Activated CD8-positive, alpha-beta T cell treated with anti-CD3 and anti-CD28 coated beads, Interleukin-2, amount 10 ng/mL, durations not matched to agents 7 days and 5 days (primary cell): ENCODE measurements at places on chromosomes 4 and X.

DNA sequence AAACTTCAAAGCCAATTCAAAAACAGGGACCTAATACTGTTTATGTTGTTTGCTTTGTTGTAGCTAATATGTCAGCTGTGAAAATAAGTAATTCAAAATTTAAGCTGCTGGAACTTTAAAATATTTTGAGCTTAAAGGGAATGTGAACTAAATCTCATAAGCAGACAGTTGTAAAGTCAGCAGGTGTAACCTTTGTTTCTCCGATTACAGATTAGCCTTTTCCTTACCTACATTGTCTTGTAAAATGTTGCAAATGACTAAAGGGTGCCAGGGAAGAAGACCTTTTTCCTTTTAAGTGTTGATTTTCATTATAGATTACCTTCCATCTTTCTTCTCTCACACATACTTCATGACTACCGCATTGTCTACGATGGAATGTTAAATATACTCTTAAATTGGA lies 405.1 kb downstream of the KCNIP4 start:
- no peak for DNase-seq

GRCh38 chrX:66014084-66014483 lies 25.8 kb downstream of the VSIG4 start:
- no peak for DNase-seq

- no peak for DNase-seq
Observed at GRCh38 chr4:2500547-2500946, 31.6 kb downstream of the RNF4 start.

DNA sequence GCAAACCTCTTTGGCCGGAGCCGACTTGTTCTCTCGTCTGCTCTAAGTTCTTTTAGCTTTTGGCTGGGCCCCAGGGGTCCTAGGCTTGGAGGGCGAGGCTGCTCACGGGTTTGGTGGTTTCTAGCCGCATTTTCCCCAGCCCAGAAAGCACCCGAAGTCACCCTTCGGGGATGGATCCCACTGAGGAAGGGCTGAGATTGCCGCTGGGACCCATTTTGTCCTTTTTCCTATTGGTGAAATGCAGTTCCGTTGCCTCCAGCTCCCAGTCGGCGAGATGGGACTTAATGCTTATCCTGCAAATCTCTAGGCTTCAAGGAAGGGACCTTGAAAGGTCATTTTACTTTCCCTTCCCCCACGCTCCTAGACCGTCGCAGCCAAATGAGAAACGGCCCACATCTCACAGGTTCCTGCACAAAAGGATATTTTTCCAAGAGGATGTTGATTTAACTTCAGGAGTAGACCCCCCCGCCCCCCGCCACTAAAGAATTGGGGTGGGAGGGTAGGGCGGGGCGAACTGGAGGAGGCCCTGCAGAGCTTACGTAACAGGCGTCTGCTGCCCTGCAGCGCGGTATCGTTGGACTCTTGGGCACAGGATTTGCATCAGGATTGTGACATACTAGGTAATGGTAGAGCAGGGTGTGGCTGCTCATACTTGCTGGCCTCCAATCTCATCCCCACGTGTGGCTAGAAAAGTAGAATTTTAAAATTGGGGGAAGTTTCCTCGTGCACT lies 564 bp downstream of the PGK1 start:
- DNase-seq: peak; percentile 53

GRCh38 chr4:140198942-140199341 lies 45.0 kb upstream of the MAML3 start:
- no peak for DNase-seq

DNA sequence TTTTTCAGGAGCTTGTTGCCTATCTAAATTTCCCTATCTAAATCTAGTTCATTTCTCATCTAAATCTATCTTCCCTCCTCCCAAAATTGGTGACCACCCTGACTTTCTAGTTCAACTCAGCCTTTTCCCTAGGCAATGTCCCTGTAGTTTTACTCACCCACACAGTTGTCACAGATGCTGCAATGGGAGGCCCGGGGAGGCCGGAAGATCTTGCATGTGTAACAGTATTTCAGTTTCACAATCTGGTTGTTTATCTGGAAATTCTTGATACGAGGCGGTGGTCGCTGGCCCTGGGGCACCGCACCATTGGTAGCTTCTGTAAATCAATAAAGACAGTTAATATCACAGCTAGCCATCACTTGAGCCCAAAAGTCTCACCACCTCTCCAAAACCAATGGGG lies 20.2 kb downstream of the ZDHHC9 start:
- DNase-seq: no peak

GRCh38 chr4:109658871-109659410 lies 44.3 kb downstream of the CASP6 start:
- DNase-seq: no peak

- DNase-seq: no peak
Observed at GRCh38 chr4:114727461-114727860, 128.9 kb downstream of the UGT8 start.

- DNase-seq: no peak
Observed at GRCh38 chr4:4872314-4872903, 12.9 kb downstream of the MSX1 start.

- DNase-seq: no peak
Observed at GRCh38 chrX:2432298-2432863, 68.4 kb downstream of the DHRSX start.

DNA sequence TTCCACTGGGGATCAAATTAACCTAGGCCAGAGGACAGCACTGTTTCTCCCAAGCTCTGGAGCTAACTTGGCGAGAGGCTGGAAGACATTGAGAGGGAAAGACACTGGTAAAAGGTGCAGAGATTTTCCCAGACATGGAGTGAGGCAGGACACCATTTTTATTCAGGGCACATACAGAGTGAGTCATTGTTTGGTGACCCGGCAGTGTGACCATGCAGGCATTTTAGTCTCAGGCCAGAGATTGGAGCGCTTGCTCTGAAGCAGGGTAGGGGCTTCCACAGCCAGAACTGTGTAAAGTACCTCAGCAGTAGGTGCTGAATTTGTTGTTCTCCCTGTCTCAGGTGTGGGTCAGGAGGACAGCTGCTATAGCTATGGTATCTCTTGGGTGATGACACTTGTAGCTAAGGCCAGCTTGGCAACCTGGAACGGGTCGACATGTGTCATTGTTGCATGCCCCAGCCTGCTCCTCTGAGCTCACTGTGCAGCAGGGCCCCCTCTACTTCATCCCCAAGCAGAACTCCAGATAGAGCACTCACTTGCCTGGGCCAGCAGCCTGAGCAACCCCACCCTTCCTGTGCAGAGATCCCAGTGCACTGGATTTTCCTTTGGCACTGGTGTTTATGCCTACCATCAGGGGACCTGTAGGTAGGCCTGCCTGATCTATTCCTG lies 79.8 kb upstream of the ATP8A1 start:
- DNase-seq: no peak

- peak; percentile 49 for DNase-seq
Observed at GRCh38 chr4:9969526-9970398, 51.5 kb downstream of the SLC2A9 start.

- DNase-seq: peak; percentile 50
Observed at GRCh38 chr4:47913861-47914219, 543 bp downstream of the NFXL1 start.

DNA sequence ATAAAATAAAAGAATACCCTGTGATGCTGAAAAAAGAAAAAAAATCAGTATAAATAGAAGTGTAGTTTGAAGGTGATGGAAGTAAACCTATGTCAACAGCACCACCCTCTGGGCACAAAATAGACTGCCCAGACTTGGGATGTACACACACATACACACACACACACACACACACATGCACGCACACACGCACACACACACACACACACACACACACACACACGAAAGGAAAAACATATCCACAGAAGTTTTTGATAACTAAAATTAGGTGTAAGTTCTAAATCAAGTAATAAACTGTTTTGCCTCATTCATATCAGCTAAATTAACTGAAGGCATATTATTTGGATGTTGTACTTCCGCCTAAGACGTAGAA lies 40.5 kb downstream of the ANXA5 start:
- peak; percentile 27 for DNase-seq

DNA sequence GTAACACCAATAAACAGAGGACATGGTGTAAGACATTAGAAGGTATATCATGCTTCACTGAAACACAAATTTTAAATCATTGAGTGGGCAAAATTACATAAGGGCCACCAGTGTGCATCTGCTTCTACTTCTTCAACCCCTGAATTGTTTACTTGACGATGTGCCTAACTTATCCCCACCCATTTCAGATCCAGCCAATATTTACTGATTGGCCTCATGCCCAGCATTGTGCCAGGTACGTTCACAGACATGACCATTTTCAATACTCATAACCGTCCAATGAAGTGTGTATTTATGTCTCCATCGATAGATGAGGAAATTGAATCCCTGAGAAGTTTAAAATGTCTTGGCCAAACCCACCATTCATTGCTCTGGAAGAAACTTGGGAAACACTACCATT lies 208.3 kb upstream of the MID1 start:
- no peak for DNase-seq

- no peak for DNase-seq
Observed at GRCh38 chr4:80228460-80228859, 31.2 kb downstream of the PRDM8 start.

DNA sequence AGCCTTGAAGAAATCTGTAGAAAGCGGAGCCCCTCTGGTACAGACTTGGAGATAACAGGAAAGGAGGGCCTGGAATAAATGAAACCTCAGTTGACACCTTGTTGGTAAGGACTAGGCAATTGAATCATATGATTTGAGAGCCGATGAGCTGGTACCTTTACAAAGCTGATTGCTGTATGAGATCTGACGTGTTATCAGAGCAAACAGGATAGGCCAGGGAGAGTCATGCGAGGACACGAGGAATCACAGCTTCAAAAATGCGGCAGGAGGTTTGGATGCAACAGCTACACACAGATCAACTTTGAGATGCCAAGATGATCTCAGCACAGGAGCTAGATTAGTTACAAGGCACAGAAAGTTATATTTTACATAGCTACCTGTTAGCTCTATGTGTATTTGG lies 7.4 kb upstream of the SLC10A4 start:
- no peak for DNase-seq

DNA sequence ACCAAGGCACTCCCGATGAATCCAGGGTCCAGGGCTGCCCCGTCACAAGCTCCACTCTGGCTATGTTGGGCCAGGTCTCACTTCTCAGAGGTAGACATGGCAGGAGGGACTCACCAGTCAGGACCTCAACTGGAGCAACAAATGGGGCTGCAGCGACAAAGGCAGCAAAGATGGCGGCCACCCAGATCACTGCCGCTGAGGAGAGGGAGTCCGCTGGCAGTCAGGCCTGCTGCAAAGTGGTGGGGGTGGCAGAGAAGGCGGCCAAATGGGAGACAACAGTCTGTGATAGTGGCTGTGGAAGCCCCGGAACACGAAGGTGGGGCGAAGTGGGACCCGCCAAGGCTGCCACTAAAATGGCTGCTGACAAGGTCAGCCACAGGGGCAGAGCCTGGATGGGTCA lies 143.3 kb upstream of the RADX start:
- DNase-seq: no peak

GRCh38 chr4:149836546-149836945 lies 20.9 kb upstream of the IQCM start:
- no peak for DNase-seq

GRCh38 chr4:138845054-138845453 lies 170.5 kb upstream of the NOCT start:
- no peak for DNase-seq

DNA sequence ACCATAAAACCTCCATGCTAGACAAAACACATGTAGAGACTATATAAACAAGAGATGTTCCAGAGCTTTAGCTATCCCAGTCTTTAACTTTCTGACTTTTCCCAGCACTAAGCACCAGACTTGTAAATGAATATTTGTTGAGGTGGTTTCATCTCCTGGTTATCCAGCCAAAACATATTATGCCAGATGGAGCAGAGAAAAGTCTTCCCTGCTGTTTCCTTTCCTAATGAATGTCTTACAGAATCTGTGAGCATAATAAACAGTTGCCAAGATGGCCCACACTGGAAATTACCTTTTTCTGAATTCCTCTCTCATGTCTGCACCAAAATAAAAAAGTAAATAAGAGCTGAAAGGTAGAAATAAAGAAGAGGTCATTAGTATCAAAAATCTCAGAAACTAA lies 159.2 kb downstream of the TECRL start:
- DNase-seq: no peak

GRCh38 chr4:38155589-38156294 lies 195.5 kb downstream of the PTTG2 start:
- no peak for DNase-seq

- no peak for DNase-seq
Observed at GRCh38 chr4:41204400-41204978, 9.9 kb downstream of the APBB2 start.

- DNase-seq: no peak
Observed at GRCh38 chr4:2651546-2651945, 104.6 kb downstream of the TNIP2 start.

- no peak for DNase-seq
Observed at GRCh38 chrX:103624111-103624510, 4.7 kb upstream of the TCEAL1 start.

DNA sequence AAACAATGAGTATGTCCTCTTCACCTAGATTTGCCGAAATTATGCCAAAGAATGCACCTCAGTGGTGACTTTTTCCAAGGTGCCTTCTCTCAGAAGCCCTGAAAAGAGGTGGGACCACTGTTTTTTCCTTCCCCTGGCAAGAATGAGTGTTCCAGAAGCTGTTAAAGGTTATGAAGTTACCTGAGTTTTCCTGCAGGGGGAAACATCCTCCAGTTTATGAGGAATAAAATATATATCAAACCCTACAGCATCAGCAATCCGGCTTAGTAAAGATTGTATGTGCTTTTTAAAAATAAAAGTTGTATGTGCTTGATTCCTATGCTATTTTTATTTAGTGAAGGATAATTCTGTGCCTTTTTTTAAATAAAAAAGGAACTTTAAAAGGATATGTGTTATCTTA lies 73.3 kb downstream of the RBM46 start:
- DNase-seq: no peak

GRCh38 chr4:104352211-104352610 lies 142.5 kb downstream of the CXXC4 start:
- no peak for DNase-seq

DNA sequence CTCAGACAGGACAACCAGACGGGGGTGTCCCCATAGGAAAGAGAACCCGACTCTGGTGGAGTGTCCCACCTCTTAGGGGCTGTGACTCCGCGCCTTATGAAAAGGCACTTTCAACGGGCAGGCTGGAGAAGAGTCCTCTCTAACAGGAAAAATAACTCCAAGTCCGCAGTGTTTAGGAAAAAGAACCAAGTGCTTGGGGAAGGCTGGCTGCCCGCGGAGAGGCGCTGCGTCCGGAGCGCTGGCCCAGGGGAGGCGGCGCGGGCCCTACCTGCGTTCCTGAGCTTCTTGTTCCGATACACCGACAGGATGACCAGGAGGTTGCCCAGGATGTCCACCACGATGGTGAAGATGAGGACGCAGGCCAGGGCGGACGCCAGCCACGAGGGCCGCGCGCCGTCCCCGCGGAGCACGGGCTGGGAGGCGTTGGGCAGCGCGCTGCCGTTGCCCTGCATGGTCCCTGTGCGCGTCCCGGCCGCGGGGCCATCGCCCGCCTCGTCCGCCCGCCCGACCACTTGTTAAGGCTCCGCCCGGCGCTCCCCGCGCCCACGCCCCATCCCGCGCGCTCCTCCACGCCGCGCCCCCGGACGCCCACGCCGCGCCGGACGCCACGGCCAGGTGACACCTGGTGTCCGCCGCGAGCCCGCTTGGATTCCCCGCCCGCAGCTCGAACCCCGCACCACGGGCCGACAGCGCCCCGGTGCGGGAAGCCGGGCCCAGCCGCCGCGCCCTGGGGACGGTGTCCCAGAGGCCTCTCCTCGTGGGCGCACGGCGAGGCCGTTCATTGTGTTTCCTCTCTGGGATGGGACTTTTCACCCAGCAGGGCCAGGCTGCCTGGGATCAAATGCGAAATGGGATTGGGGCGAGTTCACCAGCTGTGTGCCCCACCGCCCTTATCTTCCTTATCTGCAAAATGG lies at the start of gene MTNR1A:
MTNR1A (minus strand) TSS at position 654 of the 914 bp plus-strand sequence; CDS start at position 452, 202 bp downstream.
- no peak for DNase-seq
